ENCODE measurements at places on chromosomes 12 and 14.

- peak; percentile 77 for DNase-seq
Observed at GRCh38 chr12:55847033-55847432, 4.3 kb upstream of the MMP19 start.

DNA sequence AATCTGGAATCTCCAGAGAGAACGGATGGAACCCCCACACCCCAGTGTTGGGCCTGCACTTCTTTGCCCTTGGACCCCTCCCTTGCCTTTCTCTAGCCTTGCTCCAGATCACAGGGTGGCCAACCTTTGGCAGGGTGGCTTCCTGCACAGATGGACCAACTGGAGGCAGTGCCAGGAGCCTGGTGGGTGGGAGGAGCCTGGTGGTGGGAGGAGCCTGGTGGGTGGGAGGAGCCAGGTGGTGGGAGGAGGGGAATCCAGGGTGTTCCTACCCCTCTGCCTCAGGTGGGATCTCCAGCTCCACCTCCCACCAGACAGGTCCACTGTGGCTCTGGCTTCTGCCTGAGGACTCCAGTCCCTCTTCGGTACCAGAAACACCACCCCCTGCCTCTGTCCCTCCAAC is 15.0 kb upstream of the ORAI1 start:
- DNase-seq: no peak

- DNase-seq: no peak
Observed at GRCh38 chr12:116142936-116143898, 134.3 kb downstream of the MED13L start.

- DNase-seq: no peak
Observed at GRCh38 chr12:49565406-49566265, 2.3 kb downstream of the MCRS1 start.

- DNase-seq: peak; percentile 50
Observed at GRCh38 chr14:76937181-76938091, 91.1 kb downstream of the IRF2BPL start.

- no peak for DNase-seq
Observed at GRCh38 chr14:90191585-90191984, 64.8 kb upstream of the PSMC1 start.

DNA sequence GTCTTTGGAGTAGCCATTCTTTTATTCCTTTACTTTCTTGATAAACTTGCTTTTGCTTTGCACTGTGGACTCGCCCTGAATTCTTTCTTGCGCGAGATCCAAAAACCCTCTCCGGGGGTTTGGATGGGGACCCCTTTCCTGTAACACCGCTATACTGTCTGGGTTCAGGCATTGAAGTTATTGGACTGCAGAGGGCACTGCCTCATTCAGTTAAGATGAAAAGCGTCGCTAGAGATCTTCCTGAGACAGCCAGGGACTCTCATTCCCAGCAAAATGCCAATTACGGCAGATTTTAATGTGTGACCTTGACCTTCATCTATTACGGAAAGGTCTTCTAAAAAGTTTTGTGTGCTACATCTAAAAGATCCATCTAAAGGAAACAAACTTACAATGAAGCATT is 17.3 kb upstream of the RIMKLB start:
- DNase-seq: no peak

DNA sequence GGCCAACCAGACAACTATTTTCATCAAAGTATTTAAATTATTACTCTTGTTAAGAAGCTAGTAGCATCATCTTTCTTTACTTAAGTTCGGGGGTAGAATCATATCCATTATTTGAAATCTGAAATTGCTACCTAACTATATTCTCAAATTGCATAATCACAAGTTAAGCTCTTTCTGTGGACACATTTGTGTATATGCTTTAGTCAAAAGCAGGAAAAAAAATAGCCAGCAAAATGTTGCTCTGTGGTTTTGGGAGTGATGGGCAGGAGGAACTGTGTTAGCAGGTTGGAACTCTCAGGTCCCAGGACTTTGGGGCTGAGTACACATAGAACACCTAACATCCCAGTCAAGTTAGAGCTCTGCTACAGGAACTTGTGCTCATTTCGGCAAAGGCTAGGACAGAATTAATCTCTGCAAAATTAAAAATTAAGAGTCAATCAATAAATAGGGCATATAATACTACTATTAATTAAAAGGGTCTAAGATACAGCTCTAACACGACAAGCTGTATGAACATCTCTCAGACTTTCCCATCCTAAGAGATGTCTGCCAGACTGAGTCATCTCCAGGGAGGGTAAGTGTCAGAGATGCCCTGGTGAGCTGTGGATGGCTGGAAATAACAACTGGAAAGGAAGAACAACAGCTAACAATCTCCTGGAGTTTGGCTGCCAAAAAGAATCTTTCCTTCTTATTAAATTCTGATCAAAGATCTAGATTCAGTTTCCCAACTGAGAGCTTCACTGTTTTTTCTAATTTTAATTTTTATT is 203.5 kb upstream of the GZMB start:
- DNase-seq: no peak

DNA sequence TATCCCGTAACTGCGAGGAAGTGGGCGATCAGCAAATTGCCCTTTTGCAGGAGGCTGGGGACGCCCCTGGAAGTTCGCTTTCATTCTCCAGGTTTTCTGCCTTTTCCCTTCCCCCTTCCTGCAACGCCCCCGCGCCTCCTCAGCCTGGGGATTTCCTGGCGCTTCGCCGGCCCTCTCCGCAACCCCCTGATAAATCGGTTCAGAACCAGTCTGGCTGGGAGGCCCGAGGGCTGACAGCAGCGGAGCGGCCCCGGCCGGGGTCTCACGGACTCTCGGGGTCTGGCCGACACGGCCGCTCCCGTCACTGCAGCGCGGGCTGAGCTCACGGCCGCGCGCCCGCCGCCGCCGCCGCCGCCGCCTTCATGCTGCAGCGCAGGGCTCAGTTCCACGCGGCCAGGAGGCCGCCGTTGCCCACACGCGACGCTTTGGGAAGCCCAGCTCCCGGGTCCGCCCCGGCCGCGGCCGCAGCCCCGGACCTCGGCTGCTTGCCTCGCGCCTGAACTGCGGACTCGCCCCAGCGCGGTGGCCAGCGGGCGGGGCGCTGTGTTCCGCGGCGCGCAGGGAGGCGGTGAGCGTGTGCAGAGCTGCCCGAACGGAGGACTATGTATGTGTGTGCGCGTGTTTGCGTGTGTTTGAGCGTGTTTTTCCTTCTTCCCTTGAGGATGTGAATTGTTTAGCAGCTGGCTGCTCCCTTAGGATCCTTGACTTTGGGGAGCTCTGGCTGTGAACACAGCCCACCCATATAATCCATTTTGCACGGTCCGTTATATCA is at the start of gene LRFN5:
TSS of gene LRFN5 (plus strand) at position 345 of the 772 bp plus-strand sequence.
- no peak for DNase-seq

DNA sequence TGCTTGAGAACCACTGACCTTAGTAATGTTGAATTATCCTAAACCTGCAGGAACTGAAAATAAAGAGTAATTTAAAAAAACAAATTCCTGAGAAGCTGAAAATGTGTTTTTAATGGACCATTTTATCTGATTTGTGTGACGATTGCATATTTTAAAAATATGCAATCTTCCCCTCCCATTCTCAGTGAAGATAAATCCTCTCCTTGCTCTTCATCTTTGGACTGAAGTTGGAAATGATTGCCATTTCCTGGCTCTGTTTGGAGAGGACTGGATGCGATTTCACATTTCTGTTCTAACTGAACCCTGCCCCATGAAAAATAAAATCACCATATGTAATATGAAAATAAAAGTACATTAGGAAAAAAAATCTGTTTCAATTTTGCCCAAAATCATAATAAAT is 216.3 kb downstream of the SLC6A15 start:
- no peak for DNase-seq

DNA sequence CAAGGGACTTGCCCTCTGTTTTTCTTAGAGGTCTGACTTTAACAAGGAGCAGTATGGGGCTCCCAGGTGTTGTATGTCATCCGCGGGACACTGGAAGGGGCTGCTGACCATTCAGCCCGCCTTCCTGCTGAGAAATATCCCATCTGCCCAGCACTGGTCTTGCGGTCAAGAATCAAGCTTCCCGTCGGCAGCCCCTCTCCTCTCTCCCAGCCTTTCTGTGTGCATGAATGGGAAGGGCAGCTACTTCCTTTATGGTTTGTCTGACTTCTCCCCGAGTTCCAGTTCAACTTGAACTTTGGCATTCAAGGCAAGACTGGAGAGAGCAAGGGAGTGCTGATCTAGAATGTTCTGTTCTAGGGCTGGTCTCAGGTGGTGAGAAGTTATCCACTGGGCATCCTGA is 51.5 kb downstream of the PSMA6 start:
- no peak for DNase-seq

DNA sequence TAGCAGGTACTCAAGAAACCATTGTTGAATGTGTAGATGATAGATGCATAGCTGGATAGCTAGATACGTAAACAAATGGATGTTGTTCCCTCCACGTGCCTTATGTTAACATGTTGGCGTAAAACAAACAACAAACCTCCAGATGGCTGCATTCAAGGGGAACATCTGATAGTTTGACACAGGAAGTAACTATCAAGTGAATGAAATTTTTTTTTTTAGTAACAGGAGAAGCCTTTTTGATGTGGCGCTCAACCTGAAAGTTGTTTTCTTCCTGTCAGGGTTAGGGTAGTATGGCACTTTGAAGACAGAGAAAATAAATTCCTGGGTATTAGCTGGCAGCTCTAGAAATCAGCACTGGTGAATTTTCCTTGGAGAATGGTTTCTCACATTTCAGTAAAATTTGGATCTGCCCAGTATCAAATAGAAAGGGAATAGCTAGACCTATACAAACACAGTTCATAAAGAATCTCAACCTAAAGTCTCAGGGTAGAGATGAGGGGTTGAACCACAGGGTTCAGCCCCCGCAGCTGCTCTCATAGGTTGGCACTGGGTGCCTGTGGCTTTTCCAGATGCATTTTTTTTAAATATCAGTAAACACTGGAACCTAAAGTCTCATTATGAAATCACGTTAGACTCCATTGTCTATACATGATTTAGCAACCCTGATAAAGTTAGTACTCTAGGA is 18.8 kb upstream of the RAP1B start:
- DNase-seq: no peak

GRCh38 chr12:111457071-111457470 is 51.3 kb downstream of the SH2B3 start:
- no peak for DNase-seq

DNA sequence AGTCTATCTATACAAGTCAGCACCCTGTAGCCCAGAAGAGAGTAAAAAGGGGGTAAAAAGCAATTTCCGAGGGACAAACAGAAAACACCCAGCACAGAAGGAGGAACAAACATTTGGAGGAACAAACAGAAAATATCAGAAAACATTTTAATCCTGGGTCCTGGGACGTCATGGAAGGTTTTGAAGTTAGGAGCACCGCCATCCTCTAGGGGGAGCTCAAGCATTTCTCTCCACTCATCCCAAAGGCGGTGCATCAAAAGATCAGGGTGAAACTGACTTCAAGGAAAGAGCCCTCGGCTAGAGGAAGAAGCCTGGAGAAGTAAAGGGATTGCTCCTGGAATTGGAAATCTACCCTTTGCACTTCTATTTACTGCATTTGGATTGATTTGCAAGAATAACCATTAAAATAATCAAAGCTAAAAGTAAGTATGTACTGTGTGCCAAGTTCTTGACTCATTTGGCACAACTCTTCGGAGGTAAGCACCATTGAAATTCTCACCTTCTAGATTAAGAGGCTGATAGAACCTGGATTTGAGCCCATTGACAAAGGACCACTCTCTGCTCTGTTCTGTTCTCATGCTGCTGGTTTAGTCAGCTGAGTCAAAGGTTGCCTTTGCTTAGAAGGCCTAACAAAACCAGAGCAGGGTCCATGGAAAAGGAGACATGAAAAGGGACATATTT is 17.2 kb upstream of the POC1B start:
- peak; percentile 69 for DNase-seq

DNA sequence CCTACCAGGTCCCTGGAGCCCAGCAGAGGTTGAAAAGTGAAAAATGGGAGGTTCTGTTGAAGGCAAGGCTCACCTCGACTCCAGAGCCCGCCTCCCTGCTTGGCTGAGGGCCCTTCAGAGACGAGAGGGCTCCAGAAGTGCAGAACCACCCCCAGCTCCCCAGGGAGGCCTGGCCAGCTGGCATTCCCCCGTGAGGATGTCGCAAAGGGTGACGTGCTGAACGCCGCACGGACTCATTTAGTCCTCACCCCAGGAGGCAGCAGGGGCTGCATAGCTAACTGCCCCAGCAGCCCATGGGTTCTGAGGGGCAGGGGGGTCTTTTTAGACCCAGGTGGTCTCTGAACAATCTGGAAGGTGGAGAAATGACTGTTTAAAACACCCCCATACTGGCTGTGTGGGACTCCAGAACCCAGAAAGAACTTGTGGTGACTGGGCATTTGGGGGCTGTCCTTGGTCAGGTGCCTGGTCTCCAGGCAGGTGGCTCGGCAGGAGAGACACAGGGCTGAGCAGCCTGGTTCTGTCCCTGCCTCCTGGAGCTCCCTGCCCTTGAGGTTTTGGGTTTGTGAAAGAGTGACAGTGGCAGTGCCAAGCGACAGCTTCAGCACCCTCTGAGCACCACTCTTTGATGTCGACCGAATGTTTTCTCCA is 32.0 kb downstream of the ANAPC7 start:
- peak; percentile 95 for DNase-seq

DNA sequence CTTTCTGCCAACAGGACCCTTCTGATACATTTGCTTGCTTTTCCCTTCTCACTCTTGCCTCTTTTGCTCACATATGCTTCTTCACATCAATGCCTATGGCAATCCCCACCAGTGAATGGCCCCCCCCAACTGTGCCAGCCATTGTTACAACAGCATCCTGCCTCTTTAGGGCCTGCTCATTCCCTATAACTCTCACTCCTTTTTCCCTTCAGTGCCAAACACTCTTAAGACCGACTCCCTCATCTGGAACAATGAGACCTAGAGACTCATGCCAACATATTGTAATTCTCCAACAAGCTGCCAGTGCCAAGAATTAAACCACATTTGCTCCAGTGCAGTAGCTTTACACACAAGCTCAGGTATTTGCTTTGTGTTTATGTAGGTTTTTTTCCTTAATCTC is 189.0 kb downstream of the SOX5 start:
- no peak for DNase-seq

DNA sequence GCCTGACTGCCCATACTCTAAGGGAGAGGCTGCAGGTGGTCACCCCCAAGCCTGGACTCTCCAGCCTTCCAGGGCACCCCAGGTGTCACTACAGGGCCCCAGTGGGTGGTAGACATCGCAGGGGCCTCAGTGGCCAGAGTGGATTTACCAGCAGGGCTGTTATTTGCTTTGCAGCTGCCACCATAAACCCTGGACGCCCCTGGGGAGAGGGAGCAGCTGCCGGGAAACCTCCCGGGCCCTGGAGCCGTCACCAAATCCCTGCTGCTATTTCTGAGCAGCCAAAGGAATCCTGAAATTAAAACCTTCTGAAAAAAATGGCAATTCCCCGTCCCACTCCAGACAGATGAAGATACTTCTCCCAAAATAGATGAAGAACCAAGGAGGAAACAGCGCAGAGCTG is 13.9 kb downstream of the TMEM119 start:
- DNase-seq: no peak

DNA sequence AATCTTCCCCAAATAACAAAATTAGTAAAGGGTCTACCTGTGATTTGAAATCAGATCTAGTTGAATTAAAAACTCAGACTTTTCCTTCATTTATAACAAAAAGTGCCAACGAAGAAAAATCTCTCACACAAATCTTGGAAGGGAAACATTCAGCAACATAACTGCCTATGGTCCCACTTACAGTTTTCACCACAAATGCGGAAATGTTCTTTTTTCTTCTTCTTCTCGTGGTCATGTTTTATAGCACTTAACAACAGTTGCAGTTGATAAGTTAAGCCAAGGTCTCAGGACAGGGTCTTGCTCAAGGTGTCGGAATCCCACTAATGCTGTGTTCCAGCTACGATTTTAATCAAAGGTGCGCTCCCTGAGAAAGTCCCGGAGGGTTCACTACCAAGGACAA is 10.1 kb downstream of the RNASE6 start:
- no peak for DNase-seq

GRCh38 chr12:22190-22529 is 44.4 kb upstream of the IQSEC3 start:
- DNase-seq: no peak
